ENCODE measurements at places on chromosomes 2 and 18.

DNA sequence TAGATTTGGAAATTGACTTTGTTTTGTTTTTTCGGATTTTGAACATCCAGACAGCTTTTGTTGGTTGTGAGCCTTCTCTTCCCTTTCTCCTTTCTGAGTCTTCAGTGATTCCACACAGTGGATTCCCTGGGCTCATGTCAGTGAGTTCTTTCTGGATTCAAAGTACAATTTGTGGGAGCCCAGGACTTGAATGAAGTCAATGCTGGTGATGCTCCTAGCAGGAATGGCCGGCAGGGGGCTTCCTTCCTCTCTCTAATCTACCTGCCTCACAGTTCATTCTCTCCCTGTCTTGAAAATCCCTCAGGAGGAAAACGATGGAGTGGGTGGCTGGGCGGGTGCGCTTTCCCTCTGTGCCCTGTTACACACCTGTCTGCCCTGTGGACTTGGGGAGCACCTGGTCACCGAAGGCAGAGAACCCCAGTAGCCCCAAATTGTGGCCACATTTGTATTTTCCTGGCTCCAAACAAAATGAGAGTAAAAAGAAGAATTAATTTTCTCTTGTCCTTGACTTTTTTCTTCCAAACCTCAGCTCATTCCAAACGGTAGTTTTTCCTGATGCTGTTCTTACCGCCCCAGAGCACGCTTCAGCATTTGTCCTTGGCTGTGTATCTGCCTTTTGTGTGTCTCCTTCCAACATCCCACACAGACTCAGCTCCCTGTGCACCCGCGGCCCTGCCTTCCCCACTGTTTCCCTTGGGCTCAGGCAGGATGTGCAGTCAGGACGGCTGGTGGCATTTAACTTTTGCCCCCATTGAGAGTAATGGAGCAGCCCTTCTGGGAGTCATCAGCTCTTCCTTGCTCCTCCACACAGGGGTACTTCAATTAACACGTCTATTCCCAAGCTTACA is 86.6 kb downstream of the MARCO start:
- peak; percentile 13 for DNase-seq

DNA sequence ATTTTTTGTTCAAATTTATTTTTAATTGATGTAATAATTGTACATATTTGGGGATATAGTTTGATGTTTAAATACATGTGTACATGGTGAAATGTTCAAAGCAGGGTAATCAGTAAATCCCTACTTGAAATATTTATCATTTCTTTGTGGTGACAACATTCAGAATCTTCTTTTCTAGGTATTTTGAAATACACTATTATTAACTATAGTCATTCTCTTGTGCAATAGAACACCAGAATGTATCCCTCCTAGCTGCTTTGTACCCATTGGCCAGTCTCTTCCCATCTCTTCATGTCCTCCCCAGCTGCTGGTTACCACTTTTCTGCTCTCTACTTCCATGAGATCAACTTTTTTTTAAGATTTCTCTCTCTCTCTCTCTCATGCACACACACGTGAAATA is 126.5 kb downstream of the ZNF407 start:
- peak; percentile 85 for DNase-seq

DNA sequence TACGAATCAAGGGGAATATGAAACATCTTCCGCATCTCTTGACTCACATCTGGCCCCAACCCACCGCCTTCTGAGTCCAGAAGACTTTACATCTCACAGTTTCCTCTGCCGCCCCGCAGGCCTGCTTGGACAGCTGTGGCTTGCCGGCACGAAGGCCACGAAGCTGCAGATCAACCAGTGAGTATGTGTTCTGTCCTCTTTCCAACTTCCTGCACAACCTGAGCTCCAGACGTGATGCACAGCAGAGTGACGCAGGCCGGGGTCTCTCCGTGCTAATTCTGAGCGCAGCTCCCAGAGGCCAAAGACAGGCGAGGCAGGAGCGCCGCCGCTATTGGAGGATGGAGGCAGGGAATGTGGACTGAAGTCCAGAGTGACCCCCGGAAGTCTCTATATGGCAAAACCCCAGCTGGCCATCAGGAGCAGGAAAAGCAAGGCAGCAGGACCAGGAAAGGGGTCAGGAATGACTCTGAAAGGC is 93.5 kb downstream of the ZCCHC2 start:
- no peak for DNase-seq

DNA sequence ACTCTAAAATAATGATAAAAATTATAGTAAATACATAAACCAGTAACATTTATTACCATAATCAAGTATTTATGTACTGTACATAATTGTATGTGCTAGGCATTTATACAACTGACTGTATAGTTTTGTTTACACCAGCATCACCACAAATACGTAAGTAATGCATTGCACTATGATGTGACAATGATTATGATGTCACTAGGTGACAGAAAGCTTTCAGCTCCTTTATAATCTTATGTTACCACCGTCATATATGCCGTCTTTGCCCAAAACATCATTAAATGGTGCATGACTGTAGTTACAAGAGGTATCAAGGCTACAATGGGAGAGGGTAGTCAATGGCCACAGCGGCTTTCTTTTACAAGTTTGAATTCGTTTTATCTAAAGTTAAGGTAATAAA is 60.1 kb downstream of the ICOS start:
- no peak for DNase-seq

DNA sequence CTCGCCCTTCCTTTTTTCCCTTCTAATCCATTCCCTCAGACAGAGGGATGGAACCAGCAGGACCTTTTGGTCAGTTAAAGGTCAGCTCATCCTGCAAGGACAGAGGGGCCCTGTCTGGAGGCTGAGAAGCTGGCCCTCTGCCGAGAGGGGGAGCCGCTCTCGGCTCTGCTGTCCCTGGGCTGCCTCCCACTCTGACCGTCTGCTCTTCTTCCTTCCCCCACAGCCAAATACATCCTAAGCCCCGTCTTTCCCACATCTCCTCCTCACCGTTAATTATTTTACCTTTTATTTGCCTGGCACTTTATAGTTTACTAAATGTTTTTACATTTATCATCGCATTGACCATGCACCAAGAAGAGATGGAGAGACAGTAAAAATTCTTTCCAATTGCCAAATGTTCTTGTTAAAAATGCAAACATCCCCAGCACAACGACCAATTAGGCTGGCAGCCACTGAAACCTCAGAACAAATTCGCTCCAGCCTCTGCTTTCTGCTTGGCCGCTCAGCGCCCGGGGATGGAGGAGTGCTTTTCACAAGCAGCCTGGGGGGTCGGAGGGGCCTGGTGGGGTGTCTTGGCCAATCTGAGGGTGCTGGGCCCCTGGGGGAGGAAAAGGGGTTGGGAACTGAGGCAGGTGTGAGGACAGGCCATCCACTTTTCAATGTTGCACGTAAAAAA is 123.7 kb downstream of the TNS1 start:
- no peak for DNase-seq

- DNase-seq = no peak
Observed at GRCh38 chr2:88074150-88074549, 6.5 kb downstream of the SMYD1 start.

DNA sequence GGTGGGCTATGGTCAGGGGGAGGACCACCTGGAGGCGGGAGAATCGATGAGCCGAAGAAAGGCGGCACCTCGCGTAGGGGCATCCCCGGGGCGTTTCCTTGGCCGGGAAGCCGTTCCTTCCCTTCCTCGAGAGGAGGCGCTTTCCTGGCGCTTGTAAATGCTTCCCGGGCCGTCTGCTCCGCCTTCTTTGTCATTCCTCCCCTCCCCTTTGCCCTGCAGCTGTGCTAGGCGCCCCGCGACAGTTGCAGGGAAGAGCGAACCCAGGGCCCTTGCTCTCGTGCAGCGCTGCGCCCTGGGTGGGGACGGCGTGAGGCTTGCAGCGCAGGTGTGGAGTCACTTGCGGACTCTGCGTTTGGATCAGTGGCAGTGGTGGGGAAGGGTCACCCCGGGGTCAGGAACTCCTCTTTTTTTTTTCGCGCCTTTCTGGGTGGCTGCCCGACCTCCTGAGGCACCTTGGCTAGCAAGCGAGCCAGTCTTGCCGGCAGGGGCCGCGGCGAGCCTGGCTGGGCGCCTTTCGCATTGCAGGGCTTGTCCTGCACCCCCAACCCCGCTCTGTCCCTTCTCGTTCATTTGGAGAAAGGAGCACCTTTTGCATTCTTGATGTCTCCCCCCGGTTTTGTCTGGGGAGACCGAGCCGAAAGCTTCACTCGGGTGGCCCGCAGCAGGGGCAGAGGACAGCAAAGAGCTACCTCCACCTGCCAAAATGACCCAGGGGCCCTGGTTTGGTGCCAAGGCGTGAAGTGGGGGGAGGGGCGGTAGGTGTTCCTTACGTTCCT is 858 bp downstream of the KCNS3 start:
- peak; percentile 36 for DNase-seq

GRCh38 chr18:40911582-40912254 is 1043.3 kb upstream of the PIK3C3 start:
- DNase-seq = peak; percentile 64

- no peak for DNase-seq
Observed at GRCh38 chr2:238521870-238522269, 95.1 kb downstream of the ASB1 start.

- no peak for DNase-seq
Observed at GRCh38 chr2:160203422-160203821, 3.4 kb upstream of the ITGB6 start.

DNA sequence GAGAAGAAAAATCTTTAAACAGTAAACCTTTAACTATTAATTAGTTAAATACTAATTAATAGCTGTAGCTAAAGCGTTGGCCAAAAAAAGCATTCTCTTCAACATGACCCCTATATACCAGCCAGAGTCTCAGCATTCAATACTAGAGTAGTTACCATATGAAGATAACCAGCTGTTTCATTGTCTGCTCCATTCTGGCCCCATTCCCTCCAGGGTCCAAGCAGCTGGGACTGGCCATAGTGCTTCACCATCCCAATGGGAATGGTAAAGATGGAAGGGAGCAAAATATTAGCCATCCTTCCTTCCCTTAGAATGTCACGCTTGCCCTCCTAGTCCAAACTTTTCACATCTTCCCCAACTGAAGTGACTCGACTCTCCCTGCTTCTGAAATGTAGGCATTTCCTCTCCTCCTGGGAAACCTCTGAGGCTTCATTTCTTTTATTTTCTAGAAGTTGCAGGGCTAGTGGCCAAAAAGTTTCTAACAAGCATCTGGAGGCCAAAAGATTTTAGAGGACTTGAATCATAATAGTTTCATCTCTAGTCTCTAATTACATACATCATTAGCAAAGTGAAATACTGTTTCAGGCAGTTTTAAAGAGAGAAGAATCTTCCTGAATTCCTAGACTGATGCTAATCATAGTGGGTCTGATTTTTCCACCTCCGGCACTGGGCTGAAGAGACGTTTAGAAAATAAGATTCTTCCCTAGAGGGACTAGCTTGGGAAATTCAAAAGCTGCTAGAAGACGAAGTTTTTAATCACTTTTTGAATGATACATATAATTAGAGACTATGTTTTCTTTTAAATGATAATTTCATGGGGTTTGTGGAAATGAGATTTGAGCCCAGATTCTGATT is 52.7 kb downstream of the CCDC68 start:
- no peak for DNase-seq

- DNase-seq = no peak
Observed at GRCh38 chr2:160837416-160837815, 322.8 kb upstream of the TANK start.

- peak; percentile 7 for DNase-seq
Observed at GRCh38 chr2:137886083-137886831, 78.0 kb upstream of the HNMT start.

DNA sequence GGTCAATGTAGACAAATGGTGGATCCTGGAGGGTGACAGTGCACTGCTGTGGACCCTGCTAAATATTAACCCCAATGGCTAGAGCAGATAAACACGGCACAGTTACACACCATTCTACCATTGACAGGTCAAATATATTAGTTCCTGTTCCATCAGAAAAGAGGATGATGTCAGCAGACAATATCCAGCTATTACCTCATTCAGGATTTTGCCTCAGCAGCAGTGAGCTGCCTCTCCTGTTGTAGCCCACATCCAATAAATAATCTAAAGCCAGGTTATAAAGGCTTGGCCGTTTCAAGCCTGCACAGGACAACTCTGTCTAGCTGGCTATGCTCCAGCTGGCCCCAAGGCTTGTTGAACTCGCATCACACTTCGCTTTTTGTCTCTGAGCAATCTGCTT is 31.6 kb upstream of the NETO1 start:
- DNase-seq = no peak

- DNase-seq = no peak
Observed at GRCh38 chr18:46424898-46425297, 232.1 kb downstream of the LOXHD1 start.

DNA sequence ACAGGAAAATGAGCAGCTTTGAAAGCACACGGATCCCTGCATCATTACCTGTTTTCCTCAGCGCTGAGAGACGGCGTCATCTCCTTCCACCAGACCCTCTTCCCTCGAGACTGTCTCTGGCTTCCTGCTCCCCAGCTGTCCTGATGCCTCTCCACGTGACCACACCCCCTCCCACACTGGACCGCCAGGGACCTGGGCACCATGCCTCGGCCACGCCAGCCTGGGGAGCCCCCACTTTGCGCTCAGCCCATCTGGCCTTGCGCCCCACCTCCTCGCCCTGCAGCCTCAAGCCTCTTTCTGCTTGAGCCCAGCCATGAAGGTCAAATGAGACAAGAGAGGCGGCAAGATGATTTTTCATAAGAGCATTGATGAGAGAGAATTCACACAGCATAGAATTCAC is 66.0 kb upstream of the ACKR3 start:
- no peak for DNase-seq

GRCh38 chr2:55051026-55051866 is 995 bp upstream of the RTN4 start:
- peak; percentile 98 for DNase-seq

DNA sequence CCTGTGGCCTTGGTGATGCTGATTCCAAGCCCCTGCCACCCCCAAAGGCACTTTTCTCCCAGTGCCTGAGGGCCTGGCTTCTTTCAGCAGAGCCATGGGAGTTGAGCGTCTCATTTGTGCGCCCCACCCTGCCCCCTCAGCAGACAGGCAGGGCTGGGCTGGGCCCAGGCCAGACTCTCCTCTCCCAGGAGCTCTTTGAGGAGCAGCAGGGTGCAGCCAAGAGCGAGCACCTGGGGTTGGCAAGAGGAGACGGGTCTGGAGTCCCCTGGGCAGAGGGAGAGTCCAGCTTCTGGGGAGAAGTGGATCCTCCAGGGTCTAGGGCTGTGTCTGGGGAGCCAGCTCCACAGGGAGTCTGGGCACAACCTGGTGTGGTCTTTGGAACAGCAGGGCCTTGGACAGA is 21.2 kb downstream of the NPPC start:
- DNase-seq = no peak

- DNase-seq = peak; percentile 88
Observed at GRCh38 chr2:71068218-71069035, at the start of gene NAGK. Gene NAGK (plus strand): TSS chr2:71068648. CDS start chr2:71068684, 36 bp downstream.

- no peak for DNase-seq
Observed at GRCh38 chr2:83015035-83015715, 1443.9 kb downstream of the SUCLG1 start.

Data from amniotic epithelial cell (primary cell).